HT1080 (cell line): ENCODE measurements at places on chromosomes 12 and 14. TPM values are rescaled to one million over a fixed set of nuclear protein-coding genes. Genes with fewer than 3 reads are reported as not detected.

DNA sequence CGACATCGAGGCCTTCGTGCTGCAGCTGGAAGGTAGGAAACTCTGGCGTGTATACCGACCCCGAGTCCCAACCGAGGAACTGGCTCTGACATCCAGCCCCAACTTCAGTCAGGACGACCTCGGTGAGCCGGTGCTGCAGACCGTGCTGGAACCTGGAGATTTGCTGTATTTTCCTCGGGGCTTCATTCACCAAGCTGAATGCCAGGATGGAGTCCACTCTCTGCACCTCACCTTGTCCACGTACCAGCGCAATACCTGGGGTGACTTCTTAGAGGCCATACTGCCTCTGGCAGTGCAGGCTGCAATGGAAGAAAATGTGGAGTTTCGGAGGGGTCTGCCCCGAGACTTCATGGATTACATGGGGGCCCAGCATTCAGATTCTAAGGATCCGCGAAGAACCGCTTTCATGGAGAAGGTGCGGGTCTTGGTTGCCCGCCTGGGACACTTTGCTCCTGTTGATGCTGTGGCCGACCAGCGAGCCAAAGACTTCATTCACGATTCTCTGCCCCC, 1.4 kb downstream of the RIOX1 start:
- DNase-seq: no peak

DNA sequence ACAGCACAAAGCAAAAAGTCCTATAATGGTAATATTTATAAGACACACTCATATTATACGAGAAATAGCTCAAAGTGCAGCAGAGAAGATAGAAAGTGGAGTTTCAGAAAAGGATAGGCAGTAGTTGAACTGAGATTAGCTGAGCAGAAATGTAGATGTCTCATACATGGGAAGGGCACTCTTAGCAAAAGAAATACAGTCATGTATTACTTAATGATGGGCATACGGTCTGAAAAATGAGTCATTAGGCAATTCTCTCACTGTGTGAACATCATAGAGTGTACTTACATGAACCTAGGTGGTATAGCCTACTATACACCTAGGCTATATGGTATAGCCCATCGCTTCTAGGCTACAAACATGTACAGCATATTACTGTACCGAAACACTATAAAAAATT, 671.3 kb downstream of the RPS29 start:
- peak; percentile 34 for DNase-seq

- no peak for DNase-seq
These were observed 215.6 kb downstream of the TTC8 start for GRCh38 chr14:89040080-89040459.

DNA sequence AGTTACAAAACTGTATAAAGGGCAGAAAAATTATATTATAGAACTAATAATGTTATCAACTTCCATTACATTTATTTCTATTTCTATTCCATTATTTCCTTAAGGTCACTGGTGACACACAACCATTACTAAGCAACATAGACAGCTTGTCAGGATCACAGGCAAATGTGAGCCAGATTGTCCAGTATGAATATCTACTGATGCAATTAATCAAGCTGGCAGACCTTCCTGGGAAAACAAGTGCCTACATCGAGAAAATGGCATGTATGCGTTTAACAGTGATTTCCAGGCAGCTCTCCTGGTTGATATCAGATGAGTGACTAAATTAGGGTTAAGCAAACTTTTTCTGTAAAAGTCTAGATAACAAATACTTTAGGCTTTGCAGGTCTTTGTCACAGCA, 36.9 kb upstream of the TSPAN8 start:
- DNase-seq: no peak

DNA sequence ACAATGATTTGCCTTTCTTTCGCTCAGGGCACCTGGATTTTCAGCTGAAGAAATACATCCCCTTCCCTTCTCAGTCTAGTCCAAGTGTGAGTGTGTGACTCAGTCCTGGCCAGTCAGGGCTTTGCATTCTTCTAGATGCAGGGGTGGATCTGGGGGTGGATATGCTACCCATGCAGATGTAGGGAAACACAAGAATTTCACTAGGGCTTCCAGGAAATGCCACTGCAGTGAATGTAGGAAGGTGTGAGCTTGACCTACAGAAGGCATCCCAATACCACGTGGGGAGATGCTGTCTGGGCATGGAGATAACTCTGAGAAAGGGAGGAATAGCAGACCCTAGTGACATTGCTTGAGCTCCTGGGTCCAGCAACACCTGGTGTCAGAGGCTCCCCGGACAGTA, 404.2 kb downstream of the GLT1D1 start:
- DNase-seq: peak; percentile 88

DNA sequence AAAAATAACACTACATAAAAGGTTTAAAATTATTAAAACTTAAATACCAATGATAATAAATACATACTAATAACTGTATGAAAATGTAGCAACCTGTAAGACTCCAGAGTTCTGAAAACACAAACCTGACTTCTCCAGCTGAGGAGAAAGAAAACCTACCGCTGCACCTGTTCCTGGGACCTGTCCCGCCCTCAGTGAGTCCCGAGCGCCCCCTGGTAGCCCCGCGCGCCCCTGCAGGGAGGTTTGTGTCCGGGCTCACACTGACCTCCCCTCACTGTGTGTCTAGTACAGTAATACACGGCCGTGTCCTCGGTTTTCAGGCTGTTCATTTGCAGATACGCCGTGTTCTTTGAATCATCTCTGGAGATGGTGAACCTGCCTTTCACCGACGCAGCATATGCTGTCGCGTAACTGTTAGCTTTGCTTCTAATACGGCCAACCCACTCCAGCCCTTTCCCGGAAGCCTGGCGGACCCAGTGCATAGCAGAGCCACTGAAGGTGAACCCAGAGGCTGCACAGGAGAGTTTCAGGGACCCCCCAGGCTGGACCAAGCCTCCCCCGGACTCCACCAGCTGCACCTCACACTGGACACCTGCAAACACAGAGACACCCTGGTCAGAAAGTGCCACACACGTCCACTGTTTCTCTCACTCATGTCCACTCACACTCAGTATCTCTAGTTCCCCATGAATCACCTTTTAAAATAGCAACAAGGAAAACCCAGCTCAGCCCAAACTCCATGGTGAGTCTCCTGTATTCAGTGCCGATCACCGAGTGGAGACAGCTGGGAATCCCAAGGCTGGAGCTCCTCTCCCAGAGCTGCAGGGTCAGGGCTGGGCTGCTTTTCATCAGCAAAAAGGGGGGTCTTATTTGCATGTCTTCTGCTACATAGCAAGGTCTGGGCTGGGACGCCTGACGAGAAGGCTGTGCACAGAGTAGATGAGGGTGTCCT, 1276.3 kb downstream of the TMEM121 start:
- DNase-seq: no peak

DNA sequence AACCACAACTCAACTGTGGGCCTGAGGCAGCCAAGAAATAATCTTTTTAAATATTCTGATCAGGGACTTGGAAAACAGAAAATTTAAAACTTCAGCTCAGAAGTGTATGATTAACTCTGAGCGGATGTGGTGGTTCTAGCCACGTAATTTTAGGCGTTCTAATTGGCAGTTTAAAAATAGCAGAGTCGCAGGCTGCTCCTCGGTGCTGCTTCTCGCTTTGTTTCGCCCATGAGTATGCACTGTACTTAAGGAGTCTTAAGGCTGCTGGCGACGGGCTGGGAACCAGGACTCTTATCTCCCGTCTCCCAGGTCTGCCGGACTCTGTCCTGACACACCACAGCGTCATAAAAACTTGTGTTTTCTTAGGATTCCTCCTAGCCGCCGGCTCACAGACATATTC, 113.4 kb upstream of the PELI2 start:
- peak; percentile 58 for DNase-seq

- no peak for DNase-seq
These were observed 259.2 kb upstream of the NOVA1 start for GRCh38 chr14:26856876-26857518.

DNA sequence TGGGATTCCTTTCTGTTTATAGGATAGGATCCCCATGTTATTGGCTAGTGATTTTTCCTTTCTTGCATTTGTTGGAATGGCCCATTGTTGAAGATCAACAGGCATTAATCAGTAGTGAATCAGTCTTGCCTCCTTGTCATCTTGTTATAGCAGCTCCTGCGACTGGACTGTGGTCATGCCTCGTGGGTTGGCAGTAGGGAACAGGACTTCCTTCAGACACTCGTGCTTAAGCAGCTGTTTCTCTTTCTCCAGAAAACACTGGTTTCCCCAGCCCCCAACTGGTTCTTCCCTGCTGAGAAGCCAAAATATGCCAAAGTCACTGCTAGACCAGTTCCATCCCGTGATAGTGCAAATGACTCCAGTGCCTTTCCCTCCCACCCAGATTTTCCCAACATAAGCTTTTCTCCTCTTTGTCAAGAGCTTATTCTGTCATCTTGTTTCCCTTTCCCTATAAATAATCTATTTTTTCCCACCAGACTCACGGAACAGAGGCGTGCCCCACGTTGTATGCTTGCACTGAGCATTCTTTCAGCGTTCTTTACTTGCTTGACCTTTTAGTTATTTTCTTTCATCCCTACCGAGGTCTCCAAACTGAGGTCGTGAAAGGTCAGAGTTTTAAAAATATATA, 83.5 kb downstream of the SAMD4A start:
- DNase-seq: peak; percentile 67

DNA sequence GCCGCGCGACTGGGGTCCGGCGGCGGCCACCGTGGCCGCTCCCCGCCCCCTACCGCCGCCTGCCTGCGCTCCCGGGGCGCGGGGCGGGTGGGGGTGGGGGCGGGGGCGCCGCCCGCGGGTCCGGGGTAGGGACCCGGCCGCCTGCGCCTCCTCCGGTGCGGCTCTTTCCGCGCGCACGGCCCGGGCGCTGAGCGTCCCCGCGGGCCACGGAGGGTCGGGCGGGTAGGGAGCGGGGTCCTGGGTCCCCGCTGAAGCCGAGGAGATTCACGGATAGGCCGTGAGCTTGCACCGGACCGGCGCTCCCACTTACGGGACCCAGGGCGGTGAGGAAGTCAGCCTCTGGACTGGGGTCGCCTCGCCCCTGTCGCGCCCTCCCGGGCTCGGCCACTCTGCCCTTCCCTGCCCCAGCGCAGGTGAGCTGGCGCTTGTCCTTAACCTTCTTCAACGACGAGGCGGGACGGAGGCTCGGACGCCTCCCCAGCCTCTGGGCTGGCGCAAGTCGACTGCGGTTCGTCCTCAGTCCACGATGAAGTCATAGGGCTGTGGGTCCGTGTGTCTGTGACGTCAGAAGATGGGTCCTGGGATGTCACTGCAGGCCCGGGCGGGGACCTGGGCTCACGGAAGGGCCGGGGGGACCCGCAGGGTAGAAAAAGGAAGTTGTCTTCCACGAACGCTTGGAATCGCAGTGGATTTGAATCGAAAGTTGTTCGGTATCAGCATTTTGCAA, 514 bp downstream of the FBXO34 start:
- peak; percentile 61 for DNase-seq

- peak; percentile 48 for DNase-seq
These were observed 473.1 kb downstream of the TMEM121 start for GRCh38 chr14:105999361-106000028.

DNA sequence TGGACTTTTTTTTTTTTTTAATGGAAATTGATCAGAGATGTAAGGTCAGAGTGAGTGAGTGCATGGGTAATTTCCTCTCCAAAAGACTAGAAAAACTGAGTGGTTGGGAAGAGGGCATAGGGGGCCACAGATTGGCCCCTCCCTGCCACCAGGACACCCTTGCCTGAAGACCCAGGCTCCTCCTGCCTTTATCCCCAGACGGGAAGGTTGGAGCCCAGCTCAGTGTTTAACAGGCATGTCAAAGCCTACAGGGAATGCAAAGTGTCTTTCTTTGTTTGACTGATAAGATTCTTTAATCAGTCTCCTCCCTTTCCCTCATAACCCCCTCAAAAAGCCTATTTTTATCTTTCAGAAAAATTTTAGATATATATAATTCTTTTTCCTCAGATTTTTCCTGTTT, 50.3 kb downstream of the IRAK3 start:
- no peak for DNase-seq

- DNase-seq: no peak
These were observed 121.7 kb downstream of the ZNF664 start for GRCh38 chr12:124094733-124095132.

GRCh38 chr12:7782055-7782454, 7.1 kb upstream of the NANOG start:
- no peak for DNase-seq

DNA sequence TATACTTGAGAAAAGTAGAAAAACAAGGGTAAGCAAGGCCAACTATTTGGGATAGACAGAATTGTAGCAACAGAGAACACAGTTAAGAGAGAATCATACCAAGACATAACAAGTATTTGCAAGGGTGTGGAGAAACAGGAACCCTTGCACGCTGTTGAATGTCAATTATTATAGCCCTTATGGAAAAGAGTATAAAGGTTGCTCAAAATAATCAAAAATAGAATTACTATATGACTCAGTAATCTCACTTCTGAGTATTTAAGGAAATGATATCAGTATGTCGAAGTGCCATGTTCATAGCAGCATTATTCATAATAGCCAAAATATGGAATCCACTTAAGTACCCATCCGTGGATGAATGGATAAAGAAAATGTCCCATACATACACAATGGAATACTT, 193.3 kb downstream of the PHLDA1 start:
- DNase-seq: no peak

GRCh38 chr14:68327231-68327630, 465.6 kb downstream of the ZFP36L1 start:
- no peak for DNase-seq

GRCh38 chr12:27220055-27220987, 23.8 kb upstream of the STK38L start:
- DNase-seq: peak; percentile 21

DNA sequence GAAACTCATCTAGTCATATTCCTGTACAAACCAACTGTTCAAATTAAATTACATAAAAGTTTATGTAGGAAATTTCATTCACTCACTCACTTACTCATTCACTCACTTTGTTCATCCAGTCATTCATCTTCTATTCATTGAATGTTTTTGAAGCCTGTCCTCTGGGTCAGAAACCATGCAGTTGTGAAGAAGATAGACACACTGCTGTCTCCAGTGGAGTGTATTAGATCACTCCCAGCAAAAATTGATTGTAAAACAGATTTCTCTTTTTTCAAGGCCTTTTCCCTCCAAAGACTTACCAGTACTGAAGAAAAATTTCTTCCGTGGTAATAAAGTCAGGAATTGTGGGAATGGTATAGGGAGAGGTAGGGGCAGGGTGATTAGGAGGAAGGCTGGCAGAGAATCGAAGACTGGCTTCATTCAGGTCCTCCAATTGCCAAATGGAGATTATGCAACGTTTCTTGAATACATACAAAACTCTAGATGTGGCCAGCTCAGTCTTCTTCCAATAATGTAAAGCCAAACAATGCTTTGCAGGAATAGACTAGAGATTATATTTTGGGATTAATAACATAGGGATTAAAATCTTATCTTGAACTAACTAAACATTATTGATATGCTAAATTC, 9.1 kb downstream of the LRRK2 start:
- no peak for DNase-seq

The ERBB3 gene
- 1.2 and 1.4 TPM in 2 replicates for total RNA-seq

The SIX6 gene
- not detected in 2 replicates for total RNA-seq

The PARPBP gene
- total RNA-seq: 29.7 and 30.9 TPM in 2 replicates

The C14orf39 gene
- total RNA-seq: not detected in 2 replicates

The CCDC196 gene
- not detected in 2 replicates for total RNA-seq

The GPR84 gene
- not detected in 2 replicates for total RNA-seq

The ARF6 gene
- total RNA-seq: 65.4 and 119 TPM in 2 replicates

The CCDC175 gene
- not detected in 2 replicates for total RNA-seq

The OR6C2 gene
- not detected in 2 replicates for total RNA-seq
